Stimulated activated CD8-positive, alpha-beta memory T cell treated with anti-CD3 and anti-CD28 coated beads, Interleukin-2, amount 100 ng/mL, for 1 hour (primary cell): ENCODE measurements at places on chromosomes 5 and 9.

DNA sequence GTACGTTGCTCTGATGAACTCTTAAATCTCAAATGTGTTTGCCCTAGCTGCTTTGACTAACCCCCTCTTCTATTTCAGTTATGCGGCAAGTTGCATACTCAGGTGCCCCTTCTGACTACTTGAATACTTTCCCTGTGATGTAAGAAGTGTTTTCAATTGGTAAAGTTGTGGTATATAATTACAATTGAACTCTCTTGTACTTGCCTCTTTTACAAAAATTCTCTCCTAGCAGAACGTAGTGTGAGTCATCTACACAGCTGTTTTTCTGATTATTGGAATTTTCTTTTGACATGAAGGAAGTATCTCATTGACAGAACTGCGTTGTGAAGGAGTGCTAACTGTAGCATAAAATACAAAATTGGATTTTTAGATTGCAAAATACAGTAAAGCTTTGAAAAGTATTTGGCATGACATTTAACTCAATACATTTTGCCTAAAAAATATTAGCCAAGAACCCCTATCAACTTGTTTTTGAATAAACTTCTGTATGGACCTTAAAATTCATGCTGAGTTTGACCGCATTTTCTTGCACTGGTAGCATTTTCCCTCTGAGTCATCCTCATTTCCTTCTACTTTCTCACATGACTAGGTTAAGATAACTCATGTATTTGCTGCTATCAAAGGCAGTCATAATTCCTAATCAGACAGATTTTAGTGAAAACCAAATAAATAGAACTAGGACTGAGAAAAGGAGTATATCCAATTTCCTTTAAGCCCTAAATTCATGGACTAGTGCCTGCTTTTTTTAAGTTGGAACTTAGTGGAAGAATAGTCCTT is 6.3 kb downstream of the CRHBP start:
- no peak for DNase-seq

DNA sequence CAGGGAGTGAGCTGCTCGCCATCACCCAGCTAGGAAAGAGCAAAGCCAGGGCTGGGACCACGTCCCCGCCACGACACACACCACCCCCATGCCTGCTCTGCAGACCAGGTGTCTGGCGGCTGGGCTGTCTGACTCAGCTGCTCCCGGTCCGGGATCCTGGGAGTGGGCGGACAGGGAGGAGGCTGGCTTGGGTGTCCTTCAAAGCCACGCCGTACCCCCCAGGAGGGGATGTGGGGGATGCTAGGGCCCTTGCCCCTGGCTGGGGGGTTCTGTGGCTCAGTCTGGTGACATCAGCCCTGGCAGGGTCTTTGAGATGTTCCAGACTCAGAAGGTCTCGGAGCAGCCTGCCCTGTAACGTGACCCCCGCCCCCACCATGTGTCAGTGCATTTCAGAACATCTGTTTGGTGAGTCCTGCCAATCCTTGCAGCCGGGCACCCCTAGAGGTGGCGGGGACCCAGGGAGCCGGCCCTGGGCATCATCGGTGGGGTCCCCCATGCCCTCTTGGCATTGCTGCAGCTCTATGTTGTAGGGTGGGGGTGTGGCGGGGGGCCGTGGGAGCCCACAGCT is 62.3 kb downstream of the HMCN2 start:
- no peak for DNase-seq

GRCh38 chr9:70607926-70608325 is 193.5 kb upstream of the KLF9 start:
- DNase-seq, result no peak

GRCh38 chr9:133063500-133064231 is 1.9 kb downstream of the CEL start:
- DNase-seq, result no peak

- no peak for DNase-seq
Measured at GRCh38 chr5:110045158-110045557, 355.4 kb downstream of the MAN2A1 start.
